ENCODE measurements at places on chromosomes 11 and 22.

DNA sequence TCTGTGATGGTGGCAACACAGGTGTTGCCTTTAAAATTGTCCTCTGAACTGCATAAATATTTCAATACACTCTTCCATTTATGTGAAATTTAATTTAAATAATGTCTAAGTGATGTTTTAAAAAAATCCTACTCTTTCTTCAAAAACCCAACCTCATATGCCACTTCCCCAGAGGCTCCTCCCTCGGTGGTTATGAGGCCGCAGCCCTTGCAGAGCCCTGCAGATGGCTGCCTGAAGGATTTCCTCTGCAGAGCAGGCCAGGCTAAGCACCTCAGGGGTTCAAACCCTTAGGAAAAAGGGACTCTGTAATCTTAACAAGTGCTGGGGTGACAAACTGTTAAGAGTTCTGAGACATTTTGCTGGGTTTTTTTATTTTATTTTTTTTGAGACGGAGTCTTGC is 25.2 kb downstream of the MORC2 start:
- no peak for DNase-seq

- no peak for DNase-seq
These were observed 94.4 kb upstream of the LMO1 start for GRCh38 chr11:8357891-8358566.

- no peak for DNase-seq
These were observed 443.9 kb downstream of the BUD13 start for GRCh38 chr11:116328851-116329250.

DNA sequence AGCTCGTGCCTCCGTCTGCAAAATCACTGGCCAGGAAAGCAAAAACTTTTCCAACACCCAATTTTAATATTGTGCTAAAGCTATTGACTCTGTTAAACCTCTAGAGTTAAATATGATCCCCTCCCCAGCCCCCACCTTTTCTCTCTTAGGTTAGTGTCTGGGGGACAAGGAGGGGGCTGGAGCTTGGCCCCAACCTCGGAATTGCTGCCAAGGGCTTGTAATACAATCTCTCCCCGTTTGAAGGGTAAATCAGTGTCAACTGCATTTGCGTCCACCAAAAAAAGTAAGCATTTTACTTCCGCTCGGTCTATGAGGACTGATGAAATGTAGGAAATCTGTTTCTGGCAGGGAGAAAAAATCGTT is at the start of gene GAS2:
TSS of gene GAS2 (plus strand) at position 287 of the 363 bp plus-strand sequence. CDS start 8,259 bp downstream, outside the sequence.
- no peak for DNase-seq

- no peak for DNase-seq
These were observed 8.4 kb upstream of the MGAT3 start for GRCh38 chr22:39448205-39449054.

DNA sequence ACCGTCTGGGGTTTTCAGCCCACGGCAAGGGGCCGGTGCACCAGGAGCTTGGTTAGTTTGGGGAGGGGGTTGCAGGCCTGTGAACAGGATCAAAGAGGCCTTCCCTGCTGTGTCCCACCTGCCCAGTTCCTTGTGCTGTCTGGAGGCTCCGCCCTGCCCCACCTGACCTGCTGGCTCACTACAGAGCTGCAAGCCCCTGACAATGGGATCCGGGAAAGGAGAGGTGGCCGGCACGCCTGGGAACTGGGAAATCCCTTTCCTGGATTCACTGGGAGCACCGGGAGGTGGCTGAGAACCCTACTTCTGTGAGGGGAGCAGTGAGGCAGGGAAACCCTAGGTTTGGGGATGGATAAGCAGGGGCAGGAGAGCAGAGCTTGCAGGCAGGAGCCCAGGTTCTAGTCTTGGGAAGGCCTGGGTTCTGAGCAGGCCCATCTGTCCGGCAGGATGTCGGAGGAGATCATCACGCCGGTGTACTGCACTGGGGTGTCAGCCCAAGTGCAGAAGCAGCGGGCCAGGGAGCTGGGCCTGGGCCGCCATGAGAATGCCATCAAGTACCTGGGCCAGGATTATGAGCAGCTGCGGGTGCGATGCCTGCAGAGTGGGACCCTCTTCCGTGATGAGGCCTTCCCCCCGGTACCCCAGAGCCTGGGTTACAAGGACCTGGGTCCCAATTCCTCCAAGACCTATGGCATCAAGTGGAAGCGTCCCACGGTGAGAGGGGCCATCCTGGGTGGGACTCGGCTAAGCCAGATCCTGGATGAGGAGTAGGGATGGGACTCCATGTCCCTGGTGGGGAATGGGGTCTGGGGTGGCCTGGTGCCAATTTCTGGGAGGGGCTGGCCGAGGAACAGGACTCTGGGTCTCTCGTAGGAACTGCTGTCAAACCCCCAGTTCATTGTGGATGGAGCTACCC is 786 bp downstream of the CAPN1 start:
- DNase-seq: no peak

GRCh38 chr11:68206211-68206610 is 6.9 kb downstream of the KMT5B start:
- DNase-seq: no peak

GRCh38 chr11:119116601-119117000 is 4.8 kb upstream of the HINFP start:
- DNase-seq: no peak

DNA sequence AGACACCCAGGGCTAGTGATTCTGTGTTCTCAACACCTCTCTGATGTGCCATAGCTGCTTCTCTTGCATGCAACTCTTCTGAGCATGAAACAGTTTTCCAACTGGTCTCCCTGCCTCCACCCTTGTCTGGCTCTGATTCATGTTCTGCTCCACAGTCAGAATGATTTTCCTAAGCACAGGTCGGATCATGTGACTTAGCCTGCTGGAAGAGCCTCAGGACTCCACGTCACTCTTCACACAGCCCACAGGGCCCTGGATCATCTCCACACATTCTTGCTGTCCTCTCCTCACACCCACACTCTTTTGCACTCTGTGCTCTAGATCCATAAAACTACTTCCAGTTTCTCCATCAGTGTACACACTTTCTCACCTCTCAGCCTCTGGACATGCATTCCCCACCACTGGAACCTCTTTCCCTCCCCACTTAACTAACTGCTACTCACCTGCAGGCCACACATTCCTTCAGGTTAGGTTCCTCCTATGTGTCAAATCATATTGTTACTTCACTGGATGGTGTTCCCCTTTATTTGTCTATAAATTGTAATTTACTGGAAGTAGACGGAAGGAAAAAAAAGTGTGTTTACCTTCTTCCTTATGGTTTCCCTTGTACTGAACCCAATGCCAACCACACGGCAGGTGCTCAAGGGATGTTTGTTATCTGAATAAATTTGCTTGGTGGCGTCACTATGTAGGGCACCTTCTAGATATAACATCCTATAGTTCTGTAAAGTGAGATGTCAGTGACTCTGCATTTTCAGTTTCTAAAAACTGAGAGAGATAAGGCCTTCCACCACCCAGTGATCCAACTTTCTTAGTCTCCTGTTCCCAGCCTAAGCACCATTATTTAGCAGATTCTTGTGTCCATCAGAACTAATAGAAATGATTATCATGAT is 133.7 kb downstream of the ETS1 start:
- DNase-seq: peak; percentile 83

GRCh38 chr11:9091044-9091922 is at the start of gene SCUBE2:
Gene SCUBE2, minus strand, starts transcription at chr11:9091599. Its CDS starts 71 bp downstream, at chr11:9091528.
- DNase-seq: no peak

DNA sequence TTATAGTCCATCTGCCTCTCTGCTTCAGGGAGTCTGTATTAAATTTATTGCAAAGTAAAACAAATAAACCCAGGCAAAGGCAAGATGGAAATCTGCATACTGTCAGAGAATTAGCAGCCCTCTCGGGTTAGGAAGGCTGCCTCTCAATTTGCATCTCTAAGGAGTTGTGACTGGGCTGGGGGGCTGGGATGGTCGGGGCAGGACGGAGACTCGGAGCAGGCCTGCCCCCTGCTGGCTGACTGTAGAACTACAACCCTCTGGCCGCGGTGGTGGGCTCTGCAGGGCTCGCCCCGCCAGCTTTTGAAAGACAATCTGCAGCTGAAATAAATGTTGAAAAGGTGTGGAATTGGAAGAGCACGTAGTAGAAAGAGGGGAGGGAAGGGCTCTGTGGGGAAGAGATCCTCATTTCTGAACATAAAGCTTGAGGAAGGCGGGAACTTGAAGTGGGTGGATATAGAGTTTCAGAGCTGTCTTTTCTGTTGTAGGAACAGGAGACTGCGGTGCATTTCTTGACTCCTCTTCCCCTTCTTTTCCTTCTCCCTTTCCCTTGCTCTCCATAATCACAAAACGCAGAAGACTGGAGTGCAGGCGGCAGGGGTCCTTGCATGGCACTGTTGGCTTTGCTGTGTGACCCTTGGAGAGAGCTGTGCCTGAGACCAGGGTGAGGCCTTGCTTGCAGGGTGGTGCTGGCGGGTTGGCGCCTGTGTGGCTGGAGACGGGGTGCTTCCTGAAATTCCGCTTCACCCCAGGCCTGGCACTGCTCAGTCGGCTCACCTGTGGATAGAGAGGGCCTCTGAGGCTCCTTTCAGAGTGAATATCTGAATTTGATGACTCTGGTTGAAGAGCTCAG is 22.6 kb upstream of the PKNOX2 start:
- no peak for DNase-seq

- DNase-seq: no peak
These were observed 89.1 kb upstream of the NNMT start for GRCh38 chr11:114207096-114207495.

DNA sequence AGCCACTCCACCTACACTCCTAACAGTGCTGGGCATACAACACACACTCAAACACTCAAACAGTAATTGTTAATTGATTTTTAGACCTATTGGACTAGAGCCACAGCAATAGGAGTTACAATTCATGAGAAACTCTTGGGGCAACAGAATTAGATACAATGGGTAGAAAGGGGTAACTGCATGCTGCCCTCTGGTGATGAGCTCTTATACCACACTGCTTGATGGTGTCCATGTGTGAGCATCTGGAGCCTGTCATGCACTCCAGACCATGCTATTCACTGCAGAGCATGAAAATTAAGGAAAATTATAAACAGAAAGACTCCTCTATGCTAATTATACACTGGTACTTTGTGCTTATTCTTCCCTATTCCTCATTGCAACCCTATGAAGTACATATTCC is 975.5 kb upstream of the CCDC90B start:
- DNase-seq: no peak

DNA sequence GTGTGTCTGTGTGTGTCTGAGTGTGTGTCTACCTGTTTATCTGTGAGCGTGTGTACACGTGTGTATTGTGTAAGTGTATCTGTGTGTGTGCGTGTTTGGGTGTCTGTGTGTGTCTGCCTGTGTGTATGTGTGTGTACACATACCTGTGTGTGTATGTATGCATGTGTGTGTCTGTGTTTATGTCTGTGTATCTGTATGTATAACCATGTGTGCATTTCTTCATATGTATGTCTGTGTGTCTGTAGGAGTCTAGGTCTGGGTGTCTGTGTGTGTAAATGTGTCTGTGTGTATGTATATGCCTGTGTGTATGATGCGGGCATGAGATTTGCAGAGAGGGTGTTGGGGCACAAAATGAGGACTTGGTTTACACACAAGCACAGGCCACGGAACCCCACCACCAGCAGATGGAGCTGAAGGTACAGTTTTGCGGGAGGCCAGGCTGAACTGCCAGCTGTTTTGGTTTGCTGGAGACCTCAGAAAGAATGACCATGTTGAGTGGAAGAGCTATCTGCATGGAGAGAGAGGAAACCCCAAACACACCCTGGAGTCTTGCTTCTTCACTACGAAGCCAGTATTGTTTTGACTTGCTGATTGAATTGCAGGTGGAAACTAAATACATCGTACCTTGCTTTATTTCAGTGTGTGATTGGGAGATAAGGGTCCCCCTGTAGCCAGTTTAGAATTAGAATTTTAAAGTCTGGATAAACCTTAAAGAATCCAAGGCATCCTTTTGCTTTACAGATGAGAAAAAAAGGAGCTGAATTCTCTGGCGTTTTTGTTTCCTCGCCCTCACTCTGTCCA is 497.2 kb downstream of the NTM start:
- DNase-seq: peak; percentile 71

DNA sequence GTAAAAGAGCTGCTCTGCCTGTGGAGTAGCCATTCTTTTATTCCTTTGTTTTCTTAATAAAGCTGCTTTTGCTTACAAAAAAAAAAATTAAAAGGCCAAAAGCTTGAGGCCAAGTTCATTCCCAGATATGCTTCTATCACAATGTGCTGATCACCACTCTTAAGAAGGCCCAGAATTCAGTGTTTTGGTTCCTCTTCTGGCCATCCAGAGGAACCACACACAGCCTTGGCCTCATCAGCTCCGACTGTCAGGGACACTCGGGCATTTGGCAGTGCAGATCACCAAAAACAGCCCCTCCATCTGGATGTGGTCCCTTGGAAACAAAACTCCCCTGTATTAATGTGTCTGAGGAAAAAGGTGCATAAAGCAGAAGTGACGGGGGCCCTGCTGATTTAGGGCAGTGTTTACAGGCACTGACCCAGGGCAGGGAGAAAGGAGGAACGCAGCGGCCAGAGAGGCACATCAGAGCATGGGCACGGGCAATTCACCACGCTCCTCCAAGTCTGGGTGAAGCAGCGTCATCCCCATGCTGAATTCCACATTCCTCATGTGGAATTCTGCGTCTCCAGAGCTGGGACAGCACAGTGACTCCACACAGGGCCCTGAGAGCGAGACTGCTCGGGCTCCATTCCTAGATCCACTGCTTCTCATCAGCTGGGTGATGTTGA is 17.7 kb downstream of the POLDIP3 start:
- no peak for DNase-seq

- peak; percentile 41 for DNase-seq
These were observed 3.7 kb downstream of the RNH1 start for GRCh38 chr11:503179-503981.

Data from ascending aorta (tissue), 2 donors.